ENCODE measurements at places on chromosomes 7 and 10.

DNA sequence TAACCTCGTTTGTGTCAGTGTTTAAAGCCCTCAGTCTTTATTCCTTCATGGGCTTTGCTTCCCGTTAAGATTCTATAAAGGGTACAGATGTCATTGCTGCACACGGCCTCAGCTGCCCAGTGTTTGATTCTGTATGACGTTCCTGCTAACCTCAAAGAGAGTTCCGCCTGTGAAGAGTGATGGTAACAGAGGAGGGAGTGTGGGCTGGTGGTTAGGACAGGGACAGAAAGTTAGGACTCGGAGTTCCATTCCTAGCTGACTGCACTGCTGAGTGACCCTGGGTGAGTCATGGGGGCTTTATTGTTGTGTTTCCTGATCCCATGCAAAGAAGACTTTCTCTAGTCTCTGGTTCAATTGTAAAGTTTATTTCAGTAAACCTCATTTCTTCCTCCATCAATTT is 227.1 kb downstream of the DYNC1I1 start:
- H3K4me1 ChIP-seq: no peaks in the 10 kb centered on the region
- no peaks in the 10 kb centered on the region for H3K27me3 ChIP-seq
- no peak overlapping the region for H3K27ac ChIP-seq
- H3K36me3 ChIP-seq: no peaks in the 10 kb centered on the region
- no peak for DNase-seq

DNA sequence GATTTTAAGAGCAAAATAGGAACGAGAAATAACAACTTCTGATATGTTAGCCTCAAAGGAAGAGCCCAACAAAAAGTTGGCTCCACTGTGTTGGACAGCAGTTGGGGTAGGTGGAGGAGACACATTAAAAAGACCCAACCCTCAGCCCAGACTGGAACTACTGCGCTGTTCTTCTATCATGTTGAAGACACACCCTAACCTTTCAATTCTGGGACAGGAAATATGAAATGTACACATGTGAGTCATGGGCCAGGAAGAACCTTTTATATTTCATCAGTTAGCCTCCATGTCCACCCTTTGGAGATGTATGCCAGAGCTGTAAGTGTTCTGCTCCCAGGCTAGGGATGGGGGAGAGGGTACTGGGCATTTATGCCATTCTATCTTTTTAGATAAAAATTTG is 22.1 kb downstream of the CLDN12 start:
- no peaks in the 10 kb centered on the region for H3K4me1 ChIP-seq
- H3K36me3 ChIP-seq: no peaks in the 10 kb centered on the region
- H3K27me3 ChIP-seq: no peaks in the 10 kb centered on the region
- H3K4me3 ChIP-seq: no peak overlapping the region
- no peak for DNase-seq

DNA sequence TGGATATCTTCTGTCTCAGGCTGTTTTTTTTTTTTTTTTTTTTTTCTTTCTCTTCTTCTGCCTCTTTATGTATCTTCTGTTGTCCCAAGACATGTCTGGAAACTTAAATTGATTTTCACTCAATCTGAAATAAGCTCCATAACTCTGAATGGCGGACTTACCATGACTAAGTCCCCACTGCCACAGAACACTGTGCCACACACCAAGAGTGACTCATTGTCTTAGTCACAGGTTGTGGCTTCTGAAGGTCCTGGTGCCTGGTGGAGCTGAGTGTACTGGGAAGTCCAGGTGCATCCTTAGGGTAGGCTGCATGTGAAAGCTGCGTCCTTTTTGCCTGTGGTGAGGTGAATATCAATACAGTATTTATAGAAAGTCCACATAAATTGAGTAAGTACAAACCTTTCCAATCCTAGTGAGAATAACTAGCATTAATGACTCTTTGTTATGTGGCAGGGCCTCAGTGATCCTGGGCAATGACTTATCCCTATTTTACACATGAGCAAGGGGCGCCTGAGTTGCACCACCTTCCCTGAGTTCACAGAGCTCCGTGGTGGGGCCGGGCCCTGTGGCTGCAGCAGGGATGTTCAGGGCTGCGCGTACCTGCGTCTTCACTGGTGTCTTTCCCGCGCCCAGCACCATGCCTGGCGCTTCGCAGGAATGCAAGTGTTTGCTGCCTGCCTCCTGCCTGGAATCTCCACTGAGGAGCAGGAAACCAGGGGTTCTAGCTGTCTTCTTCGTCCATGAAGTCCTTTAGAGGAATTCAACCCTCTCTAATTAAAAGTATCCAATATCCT is 4.3 kb downstream of the PFKP start:
- H3K36me3 ChIP-seq: no peaks in the 10 kb centered on the region
- no peak overlapping the region for H3K4me3 ChIP-seq
- H3K27me3 ChIP-seq: no peaks in the 10 kb centered on the region
- H3K4me1 ChIP-seq: peaks cover 13% of the 10 kb centered on the region

- no peaks in the 10 kb centered on the region for H3K36me3 ChIP-seq
- DNase-seq: no peak
- no peak overlapping the region for H3K4me3 ChIP-seq
- H3K4me1 ChIP-seq: no peaks in the 10 kb centered on the region
- no peaks in the 10 kb centered on the region for H3K27me3 ChIP-seq
Measured at GRCh38 chr7:90816511-90817142, 220.5 kb downstream of the CDK14 start.

- no peaks in the 10 kb centered on the region for H3K27me3 ChIP-seq
- no peaks in the 10 kb centered on the region for H3K36me3 ChIP-seq
- no peak overlapping the region for H3K27ac ChIP-seq
- no peak overlapping the region for H3K4me3 ChIP-seq
- no peaks in the 10 kb centered on the region for H3K4me1 ChIP-seq
- DNase-seq: no peak
Measured at GRCh38 chr10:81828251-81828650, 46.7 kb upstream of the NRG3 start.

DNA sequence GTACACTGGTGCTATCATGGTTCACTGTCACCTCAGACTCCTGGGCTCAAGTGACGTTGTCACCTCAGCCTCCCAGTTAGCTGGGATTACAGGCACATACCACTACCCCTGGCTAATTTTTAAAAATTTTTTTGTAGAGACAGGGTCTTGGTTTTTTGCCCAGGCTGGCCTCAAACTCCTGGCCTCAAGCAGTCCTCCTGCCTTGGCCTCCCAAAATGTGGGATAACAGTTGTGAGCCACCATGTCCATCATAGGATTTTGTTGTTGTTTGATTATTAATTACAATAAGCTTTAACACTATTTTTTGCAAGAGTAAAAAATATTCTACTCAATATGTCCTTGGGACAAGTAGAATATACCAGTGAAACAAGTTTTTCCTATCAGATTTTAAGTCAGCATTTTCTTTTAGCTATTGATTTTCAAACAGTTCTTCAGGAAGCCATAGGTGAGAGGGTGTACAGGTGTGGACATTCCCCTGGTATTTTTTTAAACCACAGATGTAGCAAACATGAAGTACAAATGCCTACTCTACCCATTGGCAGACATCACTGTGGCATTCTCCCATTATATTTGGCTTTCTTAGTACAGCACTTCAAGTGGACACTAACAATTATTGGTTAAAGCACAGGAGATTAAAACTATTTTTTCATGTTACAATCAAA is 18.7 kb downstream of the KMT2E start:
- H3K27ac ChIP-seq: no peak overlapping the region
- DNase-seq: no peak
- H3K27me3 ChIP-seq: no peaks in the 10 kb centered on the region
- no peak overlapping the region for H3K4me3 ChIP-seq
- H3K36me3 ChIP-seq: no peaks in the 10 kb centered on the region

- DNase-seq: peak; percentile 53
- no peaks in the 10 kb centered on the region for H3K36me3 ChIP-seq
- H3K4me1 ChIP-seq: peaks cover 37% of the 10 kb centered on the region
- H3K27ac ChIP-seq: peak overlapping the region; percentile 45
- no peaks in the 10 kb centered on the region for H3K27me3 ChIP-seq
Measured at GRCh38 chr7:22589641-22590201, 89.7 kb upstream of the STEAP1B start.

DNA sequence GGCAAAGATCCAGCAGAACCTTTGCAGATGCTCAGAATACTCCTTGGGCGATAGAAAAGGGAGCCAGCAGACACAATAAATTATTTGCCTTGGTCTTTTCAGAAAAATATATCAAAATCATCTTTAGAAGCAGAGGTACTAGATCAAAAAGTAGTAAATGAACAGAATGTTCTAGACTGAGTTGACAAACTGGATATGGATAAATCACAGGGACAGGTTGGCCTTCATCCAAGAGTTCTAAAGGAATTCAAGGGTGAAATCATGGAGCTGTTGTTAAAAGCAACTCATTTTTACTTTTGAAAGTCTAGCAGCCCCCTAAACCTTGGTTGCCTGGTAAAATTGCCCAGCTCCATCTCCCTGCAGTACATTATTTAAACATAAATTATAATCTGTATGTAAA is 99.1 kb downstream of the PLCE1 start:
- DNase-seq: peak; percentile 29
- H3K27ac ChIP-seq: peak overlapping the region; percentile 39
- no peaks in the 10 kb centered on the region for H3K27me3 ChIP-seq
- peaks cover 35% of the 10 kb centered on the region for H3K4me1 ChIP-seq

DNA sequence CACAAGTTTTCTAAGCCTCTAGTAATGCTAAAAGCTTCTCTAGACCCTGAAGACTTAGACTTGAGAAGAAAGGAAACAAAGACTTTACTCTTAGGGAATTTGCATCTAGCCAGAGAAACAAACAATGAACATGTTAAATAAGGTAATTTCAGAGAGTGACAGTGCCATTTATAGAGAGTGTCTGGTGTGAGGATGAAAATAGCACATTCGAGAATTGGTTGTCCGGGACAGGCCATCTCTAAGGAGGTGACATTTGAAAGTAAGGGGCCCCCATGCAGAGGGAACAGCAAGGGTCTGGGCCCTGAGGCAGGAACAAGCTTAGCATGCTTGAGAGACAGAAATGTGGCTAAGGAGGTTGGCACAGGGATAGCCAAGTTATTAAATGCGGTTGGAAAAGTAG is 48.1 kb downstream of the ADAM22 start:
- no peak overlapping the region for H3K4me3 ChIP-seq
- no peak overlapping the region for H3K27ac ChIP-seq
- H3K4me1 ChIP-seq: no peaks in the 10 kb centered on the region
- no peaks in the 10 kb centered on the region for H3K27me3 ChIP-seq

GRCh38 chr10:125134916-125135770 is 25.2 kb downstream of the CTBP2 start:
- H3K4me3 ChIP-seq: no peak overlapping the region
- peaks cover 66% of the 10 kb centered on the region for H3K4me1 ChIP-seq
- peak; percentile 4 for DNase-seq
- H3K27me3 ChIP-seq: no peaks in the 10 kb centered on the region

GRCh38 chr7:85997515-85997914 is 646.2 kb upstream of the GRM3 start:
- H3K36me3 ChIP-seq: no peaks in the 10 kb centered on the region
- no peak for DNase-seq
- no peaks in the 10 kb centered on the region for H3K4me1 ChIP-seq
- H3K4me3 ChIP-seq: no peak overlapping the region

GRCh38 chr7:75028299-75028698 is 45.3 kb downstream of the RCC1L start:
- no peaks in the 10 kb centered on the region for H3K36me3 ChIP-seq
- H3K4me1 ChIP-seq: no peaks in the 10 kb centered on the region
- no peaks in the 10 kb centered on the region for H3K27me3 ChIP-seq
- no peak overlapping the region for H3K27ac ChIP-seq
- DNase-seq: no peak

DNA sequence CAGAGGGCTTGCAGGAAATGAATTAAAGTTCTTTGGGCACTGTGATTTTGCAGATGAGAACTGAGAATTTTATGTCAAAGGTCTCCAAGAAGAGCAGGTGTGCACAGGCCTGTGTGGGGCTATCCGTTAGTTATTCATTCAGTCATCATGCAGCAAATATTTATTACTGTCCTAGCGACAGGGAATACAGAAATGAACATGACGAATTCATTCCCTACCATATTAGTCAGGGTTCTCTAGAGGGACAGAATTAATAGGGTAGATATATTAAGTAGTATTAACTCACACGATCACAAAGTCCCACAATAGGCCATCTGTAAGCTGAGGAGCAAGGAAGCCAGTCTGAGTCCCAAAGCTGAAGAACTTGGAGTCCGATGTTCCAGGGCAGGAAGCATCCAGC is 2.9 kb upstream of the MMP21 start:
- no peak for DNase-seq
- H3K27me3 ChIP-seq: no peaks in the 10 kb centered on the region
- no peaks in the 10 kb centered on the region for H3K4me1 ChIP-seq
- no peaks in the 10 kb centered on the region for H3K36me3 ChIP-seq
- no peak overlapping the region for H3K27ac ChIP-seq
- H3K4me3 ChIP-seq: no peak overlapping the region

DNA sequence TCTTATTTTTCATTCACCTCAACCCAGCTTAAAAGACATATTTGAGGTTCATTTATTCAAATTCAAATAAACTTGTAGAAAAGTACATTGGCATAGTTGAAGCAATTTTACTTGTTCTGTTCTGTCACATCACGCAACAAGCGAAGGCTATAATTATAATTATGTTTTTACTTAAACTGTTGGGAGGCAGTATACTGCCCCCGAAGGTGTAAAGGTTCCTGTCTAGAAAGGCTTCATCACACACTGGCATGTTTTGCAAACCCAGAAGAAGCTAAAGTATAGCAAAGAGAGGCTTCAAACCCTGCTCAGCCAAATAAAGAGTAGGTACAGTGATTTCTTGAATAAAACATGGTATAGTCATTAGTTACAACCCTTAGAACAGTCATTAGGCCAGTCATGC is 62.6 kb downstream of the CDCA7L start:
- no peak overlapping the region for H3K27ac ChIP-seq
- DNase-seq: no peak
- no peak overlapping the region for H3K4me3 ChIP-seq
- no peaks in the 10 kb centered on the region for H3K36me3 ChIP-seq

- H3K4me3 ChIP-seq: no peak overlapping the region
- peaks cover 19% of the 10 kb centered on the region for H3K4me1 ChIP-seq
- H3K36me3 ChIP-seq: no peaks in the 10 kb centered on the region
- peak; percentile 69 for DNase-seq
- no peaks in the 10 kb centered on the region for H3K27me3 ChIP-seq
Measured at GRCh38 chr10:36669615-36670352, 455.6 kb upstream of the ANKRD30A start.

DNA sequence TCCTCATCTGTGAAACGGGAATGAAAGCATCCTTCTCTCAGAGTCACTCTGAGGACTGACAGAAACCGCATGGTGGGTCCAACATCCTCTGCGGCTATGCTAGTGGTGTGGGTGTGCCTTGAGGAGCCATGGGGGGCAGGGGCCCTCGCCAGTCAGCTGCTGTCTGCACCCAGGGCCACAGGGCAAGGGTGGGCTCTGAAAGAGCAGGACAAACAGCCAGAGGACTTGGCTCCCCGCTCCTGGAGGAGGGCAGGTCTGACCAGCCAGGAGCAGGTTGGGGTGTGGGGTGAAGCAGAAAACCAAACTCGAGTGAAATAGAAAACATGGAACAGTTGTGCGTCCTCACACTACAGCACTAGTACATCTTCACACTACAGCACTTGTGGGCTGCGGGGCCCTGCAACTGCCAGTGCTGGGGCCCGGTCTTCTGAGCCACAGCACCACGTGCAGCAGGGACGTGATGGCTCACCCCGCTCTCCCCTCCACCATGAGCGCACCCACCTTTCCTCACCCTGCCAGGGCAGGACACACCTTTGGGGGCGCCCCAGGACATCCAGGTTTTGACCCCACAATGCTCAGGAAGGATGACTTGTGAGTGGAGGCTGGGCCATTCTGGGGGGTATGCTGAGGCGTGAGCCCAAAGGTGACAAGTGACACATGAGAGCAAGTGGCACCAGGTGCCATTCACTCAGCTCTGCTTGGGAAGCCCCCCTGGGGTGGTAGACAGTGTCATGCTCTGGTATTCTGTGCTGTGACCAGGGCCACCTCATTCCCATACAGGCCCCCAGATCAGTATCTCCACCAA is 96.1 kb upstream of the RET start:
- no peaks in the 10 kb centered on the region for H3K36me3 ChIP-seq
- no peaks in the 10 kb centered on the region for H3K27me3 ChIP-seq
- no peaks in the 10 kb centered on the region for H3K4me1 ChIP-seq
- no peak overlapping the region for H3K27ac ChIP-seq
- DNase-seq: no peak
